ENCODE measurements at places on chromosomes 13 and 19. TPM values are rescaled to one million over a fixed set of nuclear protein-coding genes. Genes with fewer than 3 reads are reported as not detected.

Gene LENG1
- 52.8 TPM for total RNA-seq

Gene TMPRSS9
- 0.69 TPM for total RNA-seq

Gene RAB20
- total RNA-seq = 7.4 TPM

Gene RELB
- 1.0 TPM for total RNA-seq

Gene PLVAP
- total RNA-seq = 204 TPM

- H3K4me3 ChIP-seq = no peak overlapping the region
- H3K27me3 ChIP-seq = no peaks in the 10 kb centered on the region
- no peaks in the 10 kb centered on the region for H3K4me1 ChIP-seq
Observed at GRCh38 chr13:109576331-109576813, 210.0 kb downstream of the IRS2 start.

DNA sequence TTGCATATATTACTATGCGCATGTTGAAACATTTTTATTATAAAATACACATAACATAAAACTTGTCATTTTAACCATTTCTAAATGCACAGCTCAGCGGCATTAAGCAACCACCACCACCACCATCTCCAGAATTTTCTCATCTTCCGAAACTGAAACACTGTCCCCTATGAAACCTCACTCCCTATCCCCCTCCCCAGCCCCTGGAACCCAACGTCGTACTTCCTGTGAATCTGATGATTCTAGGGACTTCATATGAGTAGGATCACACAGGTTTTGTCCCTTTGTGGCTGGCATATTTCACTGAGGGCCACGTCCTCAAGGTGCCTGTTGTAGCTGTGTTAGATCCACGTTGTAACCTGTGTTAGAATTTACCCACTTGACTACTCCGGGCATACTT, 716 bp upstream of the MAP2K2 start:
- no peaks in the 10 kb centered on the region for H3K27me3 ChIP-seq
- H3K36me3 ChIP-seq = no peaks in the 10 kb centered on the region
- H3K4me3 ChIP-seq = peak overlapping the region; percentile 98
- H3K4me1 ChIP-seq = peaks cover 9% of the 10 kb centered on the region
- H3K27ac ChIP-seq = peak overlapping the region; percentile 81

Data from uterus (tissue), 4 donors.